Fibroblast of lung (primary cell): ENCODE measurements at places on chromosomes 3 and 15. TPM values are rescaled to one million over a fixed set of nuclear protein-coding genes. Genes with fewer than 3 reads are reported as not detected.

MRAS gene
- 48.0 and 73.0 TPM in 2 replicates for total RNA-seq

SLC27A2 gene
- under 0.01 and 0.66 TPM in 2 replicates for total RNA-seq

INKA1 gene
- 3.3 and 7.3 TPM in 2 replicates for total RNA-seq

CDC25A gene
- 1.0 and 1.3 TPM in 2 replicates for total RNA-seq

RASL12 gene
- total RNA-seq, result 49.3 and 50.5 TPM in 2 replicates

LRTM1 gene
- not detected in 2 replicates for total RNA-seq

SNTN gene
- total RNA-seq, result not detected in 2 replicates

COX17 gene
- 13.9 and 21.0 TPM in 2 replicates for total RNA-seq

GCNT3 gene
- total RNA-seq, result 0.17 and 0.26 TPM in 2 replicates

CADPS gene
- 33.1 and 63.1 TPM in 2 replicates for total RNA-seq

ACOX2 gene
- total RNA-seq, result 17.7 and 20.5 TPM in 2 replicates

PRR20G gene
- not detected in 2 replicates for total RNA-seq

SH3GL3 gene
- under 0.01 and 0.26 TPM in 2 replicates for total RNA-seq

DNA sequence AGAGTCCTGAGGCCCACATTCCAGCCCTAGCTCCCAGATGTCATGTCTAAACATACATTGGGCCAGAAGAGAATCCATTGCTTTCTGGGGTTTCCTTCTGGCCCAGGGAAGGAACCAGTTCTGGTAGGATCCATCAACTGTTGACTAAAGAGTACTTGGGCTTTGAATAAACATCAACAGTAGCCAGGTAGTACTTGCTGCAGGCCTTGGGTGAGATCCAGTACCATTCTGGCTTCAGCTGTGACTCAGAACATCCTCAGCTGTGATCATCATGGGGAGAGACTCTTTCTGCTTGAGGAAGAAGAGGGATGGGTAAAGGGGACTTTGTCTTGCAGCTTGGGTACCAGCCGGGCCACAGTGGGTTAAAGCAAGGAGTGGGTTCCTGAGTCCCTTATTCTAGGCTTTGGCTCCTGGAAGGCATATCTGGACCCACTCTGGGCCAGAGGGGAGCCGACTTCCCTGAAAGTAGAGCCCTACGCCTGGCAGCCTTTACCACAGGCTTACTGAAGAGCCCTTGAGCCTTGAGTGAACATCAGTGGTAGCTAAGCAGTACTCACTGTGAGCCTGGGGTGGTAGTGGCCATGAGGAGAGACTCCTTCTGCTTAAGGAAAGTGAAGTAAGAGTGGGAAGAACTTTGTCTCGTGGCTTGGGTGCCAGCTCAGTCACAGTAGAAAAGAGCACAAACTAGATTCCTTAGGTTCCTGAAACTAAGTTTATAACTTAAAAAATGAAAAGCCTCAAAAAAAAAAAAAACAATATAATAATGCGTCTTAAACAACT lies 128.3 kb downstream of the GOLIM4 start:
- no peak for DNase-seq

- DNase-seq, result no peak
Observed at GRCh38 chr3:143311096-143311495, 191.5 kb downstream of the CHST2 start.

DNA sequence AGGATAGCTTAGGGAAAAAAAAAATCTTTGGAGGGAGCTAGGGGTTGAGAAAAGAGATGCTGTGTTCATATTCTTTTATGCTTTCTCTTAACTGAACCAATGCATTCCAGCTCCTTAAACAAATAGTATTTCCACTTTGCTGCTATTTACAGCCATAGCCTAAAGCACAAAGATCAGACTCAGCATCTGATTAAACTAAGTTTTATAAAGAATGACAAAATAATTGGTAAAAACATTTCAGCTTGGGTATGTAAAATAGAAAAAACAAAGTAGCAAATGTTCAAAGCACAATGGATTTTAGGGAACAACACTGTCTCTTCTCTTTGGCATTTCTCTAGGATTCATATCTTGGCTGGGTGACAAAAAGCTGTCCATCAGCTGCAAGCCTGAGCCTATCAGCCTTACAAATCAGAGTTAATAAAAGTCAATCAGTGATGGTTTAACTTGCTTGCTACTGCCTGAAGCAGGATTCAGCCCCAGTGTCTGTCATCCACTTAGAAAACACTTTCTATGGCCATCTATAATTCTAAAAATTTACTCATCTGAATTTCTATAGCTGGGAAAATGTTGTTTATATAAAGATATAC lies 232.1 kb upstream of the CDIN1 start:
- no peak for DNase-seq

DNA sequence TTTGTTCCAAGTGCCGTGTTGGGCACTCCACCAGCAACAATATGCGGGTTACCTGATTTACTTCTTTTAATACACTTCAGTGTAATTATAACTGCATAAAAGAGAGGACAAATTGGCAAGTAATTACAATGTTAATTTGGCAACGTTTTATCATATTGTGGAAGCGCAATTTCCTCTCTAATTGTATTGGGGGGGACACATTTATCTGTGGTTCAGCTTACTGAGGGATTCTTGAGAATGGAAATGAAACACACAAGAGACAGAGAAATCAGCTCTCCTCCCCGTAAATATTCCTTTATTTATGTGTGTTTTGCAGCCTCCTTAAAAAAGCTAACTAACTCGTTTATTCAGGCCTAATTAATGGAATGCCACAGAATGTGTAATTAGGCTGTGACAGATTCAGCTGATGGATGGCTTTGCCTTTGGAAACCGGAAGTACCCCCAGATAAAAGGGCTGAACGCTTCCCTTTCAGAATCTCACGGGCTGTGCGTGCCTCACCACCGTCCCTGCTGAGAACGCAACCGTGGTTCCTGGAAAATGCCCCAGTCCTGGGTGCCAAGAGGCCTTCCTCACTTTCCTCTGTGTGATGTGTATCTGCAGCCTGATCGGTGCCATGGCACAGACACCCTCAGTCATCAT lies 247.1 kb upstream of the ST8SIA2 start:
- no peak for DNase-seq

- no peak for DNase-seq
Observed at GRCh38 chr15:48641416-48641815, 4.1 kb downstream of the FBN1 start.

DNA sequence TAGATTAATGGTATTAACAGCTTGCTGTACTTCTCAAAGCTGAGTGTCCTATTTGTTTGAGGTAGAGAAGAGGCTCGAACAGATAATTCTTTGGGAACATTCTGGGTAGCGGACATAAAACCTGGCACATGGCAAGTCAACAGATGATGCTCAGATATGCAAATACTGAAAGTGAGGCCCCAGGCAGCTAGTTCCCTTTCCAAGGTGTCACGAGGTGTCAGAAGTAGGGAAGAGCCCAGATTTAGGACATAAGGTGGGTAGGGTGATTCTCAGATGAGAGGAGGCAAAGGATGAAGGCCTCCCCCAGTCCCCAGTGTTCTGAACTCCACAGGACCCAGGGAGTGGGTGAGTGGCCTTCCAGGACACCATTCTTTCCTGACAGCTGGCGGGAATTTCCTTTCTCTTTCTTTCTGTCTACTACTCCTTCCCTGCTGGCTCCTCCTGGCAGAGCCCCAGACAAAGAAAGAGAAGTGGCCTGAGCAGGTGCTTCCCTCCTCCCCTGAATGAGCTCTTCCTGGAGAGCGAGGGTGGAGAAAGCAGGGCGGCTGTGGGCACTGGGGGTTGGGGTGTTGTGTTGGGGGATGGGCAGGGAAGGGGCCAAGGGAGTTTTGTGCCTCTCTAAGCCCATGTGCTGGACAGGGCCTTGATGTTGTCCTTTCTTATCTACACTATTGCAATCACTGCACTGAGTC lies 87.5 kb downstream of the CORO2B start:
- no peak for DNase-seq

DNA sequence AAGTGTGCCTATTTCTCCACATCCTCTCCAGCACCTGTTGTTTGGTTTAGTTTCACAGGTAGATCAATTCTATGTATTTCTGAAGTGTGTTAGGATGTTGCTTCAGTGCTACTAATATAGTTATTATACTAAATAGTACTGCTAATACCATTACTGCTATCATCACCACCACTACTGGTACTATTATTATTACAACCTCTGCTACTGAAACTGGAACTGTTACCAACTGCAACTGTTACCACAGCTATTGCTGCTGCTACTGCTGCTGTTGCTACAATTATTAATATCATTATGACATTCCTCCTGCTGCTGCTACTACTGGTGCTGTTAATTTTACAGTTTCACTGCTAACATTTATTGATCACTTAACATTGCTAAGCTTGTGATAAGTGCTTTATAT lies 8.3 kb upstream of the LMOD3 start:
- DNase-seq, result no peak

- no peak for DNase-seq
Observed at GRCh38 chr3:165463531-165463930, 267.3 kb upstream of the SLITRK3 start.

- no peak for DNase-seq
Observed at GRCh38 chr3:134932035-134932434, 137.0 kb downstream of the EPHB1 start.

- DNase-seq, result no peak
Observed at GRCh38 chr3:133838916-133839800, 33.5 kb downstream of the SRPRB start.

GRCh38 chr15:39260791-39261190 lies 320.1 kb upstream of the THBS1 start:
- DNase-seq, result no peak

DNA sequence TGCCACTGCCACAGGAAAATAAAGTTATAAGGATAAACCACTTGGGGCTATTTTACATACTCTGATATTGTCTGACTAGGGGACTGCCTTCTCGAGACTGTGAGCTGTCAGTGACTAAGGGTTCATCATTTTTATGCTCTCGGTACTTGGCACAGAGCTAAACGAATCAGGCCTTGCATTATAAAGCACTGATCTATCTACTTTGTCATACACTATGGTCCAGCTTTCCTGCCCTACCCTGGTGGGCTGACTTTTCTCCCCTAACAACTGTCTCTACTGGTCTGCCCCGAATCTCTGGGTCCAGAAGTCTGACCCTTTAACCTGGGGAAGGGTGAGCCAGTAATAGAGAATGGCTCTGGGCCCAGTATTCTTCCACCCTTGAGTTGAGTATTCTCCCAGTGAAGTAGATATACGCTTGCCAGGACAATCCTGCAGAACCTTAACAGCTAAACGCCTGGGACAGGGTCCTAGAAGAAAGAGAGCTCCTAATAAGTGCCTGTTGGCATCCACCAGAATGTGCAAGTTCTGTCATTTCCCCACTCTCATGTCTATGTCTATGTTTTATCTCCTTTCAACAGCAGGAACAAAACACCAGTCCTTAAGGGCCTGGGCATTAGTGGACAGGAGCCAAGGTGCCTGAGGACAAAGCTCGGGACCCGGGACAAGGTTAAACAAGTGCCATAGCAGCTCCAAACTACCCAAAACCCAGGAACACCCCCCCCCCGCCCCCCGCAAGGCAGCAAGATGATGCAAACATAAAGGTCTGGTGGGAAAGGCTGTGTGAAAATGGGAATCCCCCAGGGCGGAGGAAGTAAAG lies 1.2 kb downstream of the LARP6 start:
- DNase-seq, result peak; percentile 70

- DNase-seq, result peak; percentile 2
Observed at GRCh38 chr3:65473736-65474135, 565.0 kb downstream of the MAGI1 start.

- no peak for DNase-seq
Observed at GRCh38 chr3:64552160-64552559, 135.6 kb downstream of the ADAMTS9 start.

DNA sequence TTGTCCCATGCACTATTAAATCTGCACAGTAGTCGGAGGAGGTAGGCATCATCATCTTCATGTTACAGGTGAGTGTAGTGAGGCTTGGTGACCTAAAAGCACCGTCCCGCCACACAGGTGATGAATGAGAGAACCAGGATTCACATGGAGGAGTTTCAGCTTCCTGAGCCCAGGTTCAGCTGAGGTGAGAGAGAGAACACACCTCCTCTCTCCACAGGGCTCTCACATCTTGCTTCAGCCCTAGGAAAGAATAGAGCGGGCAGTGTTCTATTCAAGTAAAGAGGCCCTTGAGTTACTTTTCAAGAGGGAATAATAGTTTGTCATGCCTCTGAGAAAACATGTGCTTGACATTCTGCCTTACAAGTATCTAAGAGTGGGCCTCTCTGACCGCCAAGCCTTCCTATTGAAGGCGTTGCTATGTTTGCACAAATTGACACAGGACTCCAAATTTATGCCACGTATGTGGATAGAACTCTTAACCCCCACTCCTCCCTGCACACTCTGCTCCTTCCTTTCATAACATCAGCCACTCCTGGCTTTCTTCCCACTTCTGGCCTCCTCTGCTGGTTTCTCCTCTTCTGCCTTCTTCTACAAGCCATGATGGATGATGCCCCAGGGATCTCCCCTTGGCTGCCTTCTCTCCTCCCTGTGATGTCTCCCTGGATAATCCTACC lies 138.3 kb upstream of the ABHD17C start:
- DNase-seq, result peak; percentile 56

DNA sequence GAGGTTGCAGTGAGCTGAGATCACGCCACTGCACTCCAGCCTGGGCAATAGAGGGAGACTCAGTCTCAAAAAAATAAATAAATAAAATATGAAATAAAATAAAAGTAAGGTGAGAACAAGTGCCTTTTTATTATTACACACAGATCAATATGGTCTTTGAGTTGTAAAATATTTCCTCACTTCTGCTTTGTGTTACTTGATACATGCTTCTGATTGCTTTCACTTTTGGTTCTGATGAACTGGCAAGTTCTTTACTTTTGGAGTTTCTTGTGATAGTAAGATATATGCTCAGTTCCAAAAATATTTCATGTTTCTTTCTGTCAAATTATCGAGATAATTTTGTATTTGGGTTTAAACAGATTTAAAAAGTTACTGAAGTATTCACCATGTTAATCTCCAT lies 16.6 kb upstream of the GYG1 start:
- DNase-seq, result peak; percentile 58

- DNase-seq, result peak; percentile 94
Observed at GRCh38 chr15:70863450-70864218, 9.7 kb upstream of the LARP6 start.

GRCh38 chr15:68054628-68055223 lies 611 bp downstream of the PIAS1 start:
- DNase-seq, result peak; percentile 39

GRCh38 chr3:46659285-46659684 lies 34.2 kb downstream of the ALS2CL start:
- no peak for DNase-seq

DNA sequence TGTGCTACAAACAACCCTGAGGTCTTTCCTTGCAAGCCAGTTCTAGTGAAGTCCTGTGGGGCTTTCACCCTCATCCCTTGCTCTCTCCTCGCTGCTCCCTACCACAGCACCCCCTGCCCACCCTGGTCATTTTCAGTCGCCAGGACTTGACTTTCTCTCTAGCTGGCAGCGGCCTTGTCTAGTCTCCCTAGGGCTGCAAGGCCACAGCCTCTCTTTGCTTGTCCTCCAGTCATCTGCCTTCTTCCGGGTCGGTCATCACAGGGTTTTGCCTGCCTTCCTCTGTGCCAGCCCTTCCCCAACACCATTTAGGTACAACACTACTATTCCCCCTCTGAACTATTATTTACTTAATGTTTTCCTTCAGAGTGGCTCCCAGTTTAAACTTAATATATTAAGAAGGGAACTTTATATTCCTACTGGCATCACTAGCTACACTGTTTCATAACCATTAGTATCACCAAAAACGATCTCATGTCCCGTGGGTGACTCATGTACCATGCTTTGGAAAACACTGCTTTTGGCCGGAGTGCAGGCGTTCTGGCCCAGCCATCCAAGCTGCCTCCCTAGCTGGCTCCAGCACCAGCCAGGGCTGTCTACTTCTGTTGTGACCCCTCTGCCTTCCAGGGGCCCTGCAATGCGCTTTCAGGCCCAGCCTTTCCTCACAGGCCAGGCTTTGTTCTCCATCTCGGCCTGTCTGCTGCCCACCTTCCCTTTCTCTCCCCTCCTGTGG lies 21.4 kb downstream of the FAH start:
- peak; percentile 80 for DNase-seq

- no peak for DNase-seq
Observed at GRCh38 chr3:107977221-107978130, 113.4 kb downstream of the CD47 start.
